Neural progenitor cell (in vitro differentiated cells): ENCODE measurements at places on chromosomes 16 and 17.

DNA sequence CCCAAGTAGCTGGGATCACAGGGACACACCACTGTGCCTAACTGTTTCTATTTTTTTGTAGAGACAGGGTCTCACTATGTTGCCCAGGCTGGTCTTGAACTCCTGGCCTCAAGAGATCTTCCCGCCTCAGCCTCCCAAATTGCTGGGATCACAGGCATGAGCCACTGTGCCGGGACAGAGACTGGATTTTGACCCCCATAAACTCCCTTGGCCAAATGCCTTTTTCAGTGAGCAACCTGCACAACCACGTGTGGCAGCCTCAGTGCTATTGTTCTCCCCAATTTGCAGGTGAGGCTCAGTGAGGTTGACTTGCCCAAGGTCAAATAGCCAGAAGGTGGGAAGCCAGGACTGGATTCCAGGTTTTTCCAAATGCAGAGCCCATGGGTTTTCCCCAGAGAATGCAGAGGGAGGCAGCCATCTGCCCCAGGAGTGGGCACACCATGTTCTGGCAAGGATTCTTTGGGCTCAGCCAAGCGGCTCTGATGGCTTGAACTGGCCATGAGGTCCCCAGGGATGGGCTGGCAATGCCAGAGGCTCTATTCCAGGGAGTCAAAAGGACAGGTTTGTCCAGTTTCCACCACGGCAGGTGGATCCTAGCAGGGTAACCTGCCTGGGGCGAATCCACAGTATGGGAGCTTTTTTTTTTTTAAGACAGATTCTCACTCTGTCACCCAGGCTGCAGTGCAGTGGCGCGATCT is 1.8 kb downstream of the IL27 start:
- no peak for DNase-seq

DNA sequence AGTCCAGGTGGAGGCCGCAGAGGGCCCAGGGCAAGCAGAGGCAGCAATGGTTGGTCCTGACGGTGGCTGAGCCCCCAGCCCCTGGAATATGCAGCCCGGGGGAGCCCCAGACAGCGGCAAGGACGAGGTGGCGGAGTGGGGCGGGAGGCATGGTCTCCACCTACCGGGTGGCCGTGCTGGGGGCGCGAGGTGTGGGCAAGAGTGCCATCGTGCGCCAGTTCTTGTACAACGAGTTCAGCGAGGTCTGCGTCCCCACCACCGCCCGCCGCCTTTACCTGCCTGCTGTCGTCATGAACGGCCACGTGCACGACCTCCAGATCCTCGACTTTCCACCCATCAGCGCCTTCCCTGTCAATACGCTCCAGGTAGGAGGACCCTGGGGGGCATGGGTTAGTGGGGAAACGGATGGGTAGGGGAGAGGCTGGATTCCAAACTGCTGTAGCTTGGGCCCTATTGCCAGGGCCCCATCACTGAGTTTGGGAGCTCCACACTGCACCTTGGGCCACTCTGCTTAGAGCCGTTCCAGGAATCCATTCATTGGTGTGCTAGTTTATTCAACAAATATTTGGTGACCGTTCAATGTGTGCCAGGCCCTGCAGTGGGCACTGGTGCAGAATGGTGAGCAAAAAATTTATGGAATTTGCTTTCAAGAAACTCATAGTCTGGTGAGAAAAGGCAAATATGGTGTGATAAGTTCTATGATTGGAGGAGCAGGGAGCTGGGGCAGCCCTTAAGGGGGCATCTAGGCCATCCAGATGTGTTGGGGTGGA is 3.8 kb downstream of the RASL10B start:
- DNase-seq, result no peak

DNA sequence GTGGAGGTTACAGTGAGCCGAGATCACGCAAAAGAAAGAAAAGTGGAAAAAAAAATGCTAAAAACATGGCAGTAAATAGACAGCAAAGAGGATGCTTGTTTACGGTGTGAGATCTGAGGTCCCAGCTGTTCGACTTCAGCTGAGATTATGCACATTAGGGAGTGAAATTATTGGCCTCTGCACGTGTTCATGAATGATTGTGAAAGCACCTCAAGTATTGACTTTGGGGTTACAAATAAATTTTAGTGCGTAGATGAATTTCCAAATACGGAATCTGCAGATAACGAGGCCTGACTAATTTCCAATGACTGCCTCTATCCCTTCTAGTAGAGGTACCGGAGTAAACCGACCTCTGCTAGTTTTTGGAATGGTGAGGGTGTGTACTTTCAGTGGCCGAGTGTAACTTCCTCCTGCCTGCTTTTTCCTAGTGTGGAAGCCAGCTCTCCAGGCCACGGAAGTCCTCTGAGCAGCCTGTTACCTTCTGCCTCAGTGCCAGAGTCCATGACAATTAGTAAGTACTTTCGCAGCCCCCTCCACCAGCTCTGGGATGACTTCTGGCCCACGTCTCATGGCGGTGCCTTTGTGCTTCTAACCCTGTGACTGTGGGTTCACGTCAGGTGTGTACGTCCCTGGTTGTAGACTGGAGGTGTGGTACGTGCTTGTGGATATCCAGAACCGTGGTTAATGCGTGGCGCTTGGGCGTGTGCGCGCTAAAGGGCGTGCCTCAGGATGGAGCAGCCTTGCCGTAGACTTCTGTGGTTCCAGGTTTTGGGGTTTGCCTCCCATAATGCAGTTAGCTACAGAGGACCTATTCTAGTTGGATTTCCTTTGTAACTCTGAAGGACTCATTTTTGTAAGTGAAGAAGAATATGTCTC is 102.1 kb downstream of the SNX29 start:
- DNase-seq, result no peak

DNA sequence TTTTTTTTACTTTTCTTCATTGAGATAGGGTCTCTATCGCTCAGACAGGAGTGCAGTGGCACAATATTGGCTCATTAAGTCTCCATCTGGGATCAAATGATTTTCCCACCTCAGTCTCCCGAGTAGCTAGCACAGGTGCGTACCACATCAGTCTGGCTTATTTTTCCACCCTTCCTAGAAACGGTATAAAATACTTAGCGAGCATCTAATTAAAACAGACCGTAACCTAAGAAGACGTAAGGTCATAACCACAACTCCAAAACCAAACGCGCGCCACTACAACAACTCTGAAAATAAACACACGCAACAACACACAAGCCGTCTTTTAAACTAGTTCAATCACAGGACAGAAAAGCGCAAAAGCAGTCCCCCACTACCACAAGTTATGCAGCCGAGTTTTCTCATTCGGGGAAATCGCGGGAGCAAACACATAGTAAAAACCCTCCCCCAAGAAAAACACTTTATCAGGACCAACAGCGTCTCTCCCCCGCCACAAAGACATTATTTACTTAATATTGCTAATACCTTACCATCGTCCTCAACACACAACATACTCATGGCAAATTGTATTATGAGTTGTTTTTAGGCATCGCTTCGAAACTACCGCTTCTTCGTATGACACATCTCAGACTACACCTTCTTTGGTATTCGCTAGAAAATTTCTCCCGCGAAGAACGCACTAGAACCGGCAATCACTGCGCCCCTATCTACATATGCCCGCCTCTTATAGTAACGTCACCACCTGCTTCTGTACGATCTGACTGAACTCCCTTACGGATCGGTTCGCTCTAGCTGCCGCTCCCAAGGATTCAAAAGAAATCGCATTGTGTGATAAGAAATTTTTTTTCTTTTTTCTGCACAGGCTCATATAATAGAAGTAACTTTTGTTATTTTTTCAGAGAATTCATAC is 32.8 kb downstream of the TEX14 start:
- peak; percentile 86 for DNase-seq

DNA sequence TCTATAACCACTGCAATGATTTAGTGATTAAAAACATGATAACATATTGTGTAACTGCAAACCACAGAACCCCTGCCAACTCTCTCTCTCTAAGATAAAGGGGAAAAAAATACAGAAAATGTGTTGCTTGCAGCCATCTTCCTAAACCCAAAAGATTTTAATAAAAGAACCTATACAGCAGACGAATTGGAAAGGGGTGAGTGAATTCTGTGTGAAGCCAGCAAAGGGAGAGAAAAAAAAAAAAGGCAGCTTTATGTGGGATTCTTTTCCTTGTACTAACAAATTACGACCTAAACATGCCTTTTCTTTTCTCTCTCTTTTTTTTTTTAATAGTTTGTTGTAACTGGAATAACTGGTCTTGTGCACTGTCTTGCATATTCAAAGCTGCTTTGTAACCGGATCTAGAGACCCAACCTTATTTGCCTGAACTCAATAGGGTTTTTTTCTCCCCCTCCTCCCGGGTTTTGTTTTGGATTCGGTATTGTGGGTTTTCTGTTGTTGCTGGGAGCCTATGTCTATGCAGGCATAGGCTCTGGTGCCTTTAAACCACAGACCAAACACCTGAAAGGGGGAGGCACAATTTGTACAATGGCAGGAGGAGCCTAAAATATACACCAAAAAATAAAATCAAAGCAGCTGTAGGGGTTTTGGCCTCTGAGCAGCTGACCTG is 7.0 kb upstream of the ZFHX3 start:
- no peak for DNase-seq

DNA sequence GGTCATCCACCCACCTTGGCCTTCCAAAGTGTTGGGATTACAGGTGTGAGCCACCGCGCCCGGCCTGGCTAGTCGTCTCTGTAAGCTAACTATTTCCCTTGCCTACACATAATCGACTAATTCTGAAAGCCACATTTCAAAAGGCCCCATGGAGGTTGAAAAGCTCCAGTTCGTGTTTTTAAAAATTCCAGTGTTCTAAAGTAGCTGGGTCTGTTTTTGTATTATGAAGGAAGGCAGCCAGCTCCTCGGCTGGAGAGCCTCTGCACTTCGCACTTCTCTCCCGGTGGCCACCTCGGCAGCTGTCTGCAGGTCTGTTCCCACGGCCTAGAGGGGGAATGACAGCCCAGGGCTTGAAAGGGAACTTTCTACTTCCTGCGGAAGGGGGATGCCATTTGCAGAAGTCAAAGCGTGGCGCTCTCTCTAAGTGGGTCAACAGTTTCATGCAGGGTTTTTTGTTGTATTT is 16.9 kb downstream of the HASPIN start:
- DNase-seq, result no peak

- DNase-seq, result no peak
Observed at GRCh38 chr17:14452856-14453255, 152.0 kb downstream of the HS3ST3B1 start.

GRCh38 chr17:74521701-74522201 is 9.5 kb downstream of the CD300LB start:
- no peak for DNase-seq

DNA sequence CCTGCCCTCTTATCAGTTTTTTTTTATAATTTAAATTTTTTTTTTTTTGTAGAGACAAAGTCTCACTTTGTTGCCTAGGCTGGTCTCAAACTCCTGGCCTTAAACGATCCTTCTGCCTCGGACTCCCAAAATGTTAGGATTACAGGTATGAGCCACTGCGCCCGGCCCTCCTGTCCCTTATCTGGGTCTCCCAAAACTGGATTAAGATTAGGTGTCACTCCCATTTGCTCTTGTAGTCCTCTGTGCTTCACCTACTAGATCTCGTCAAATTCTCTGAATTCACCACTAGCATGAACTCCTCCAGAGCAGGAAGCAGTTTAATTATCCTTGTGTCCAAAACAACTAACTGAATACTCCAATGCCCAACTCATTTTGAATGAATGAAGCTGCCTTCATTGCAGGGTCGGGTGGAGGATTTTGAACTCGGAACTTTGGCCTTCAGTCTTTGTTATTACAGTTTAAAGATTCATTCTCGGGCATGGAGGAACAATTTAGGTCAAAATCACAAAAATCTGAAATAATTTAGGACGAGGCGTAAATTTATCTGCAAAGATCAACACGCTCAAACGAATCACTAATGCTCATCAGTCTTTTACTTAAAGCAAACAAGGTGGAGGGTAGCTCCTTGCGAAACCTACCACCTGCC is 802 bp upstream of the ATXN2L start:
- peak; percentile 3 for DNase-seq

- no peak for DNase-seq
Observed at GRCh38 chr16:30155188-30155587, 28.2 kb upstream of the CORO1A start.

- DNase-seq, result no peak
Observed at GRCh38 chr16:14015461-14015860, 55.7 kb upstream of the MRTFB start.

- no peak for DNase-seq
Observed at GRCh38 chr16:53518550-53519416, 15.8 kb upstream of the AKTIP start.

DNA sequence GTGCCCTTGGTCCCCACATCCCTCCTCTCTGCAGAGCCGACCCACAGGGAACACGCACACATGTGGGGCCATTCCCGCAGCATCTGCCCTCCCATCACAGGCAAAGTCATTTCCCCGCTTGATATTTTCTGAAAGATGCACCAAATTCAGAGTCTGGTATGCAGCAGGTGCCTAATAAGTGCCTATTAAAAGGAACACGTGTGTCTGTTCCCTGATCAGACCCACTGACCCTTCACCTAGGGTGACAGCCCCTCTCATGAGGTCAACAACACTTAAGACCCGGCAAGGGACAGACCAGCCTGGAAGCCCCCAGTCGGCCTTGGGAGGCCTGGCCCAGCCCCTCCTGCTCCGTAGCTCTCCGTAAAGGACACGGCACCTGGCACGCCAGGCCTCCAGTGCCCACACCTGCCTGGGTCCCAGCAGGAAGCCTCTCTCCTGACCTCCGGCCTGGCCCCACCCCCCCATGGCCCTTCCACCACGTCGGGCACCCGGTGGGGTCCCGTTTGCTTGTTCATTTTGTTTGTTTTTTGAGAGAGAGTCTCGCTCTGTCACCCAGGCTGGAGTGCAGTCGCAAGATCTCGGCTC is 20.0 kb downstream of the UNKL start:
- no peak for DNase-seq

DNA sequence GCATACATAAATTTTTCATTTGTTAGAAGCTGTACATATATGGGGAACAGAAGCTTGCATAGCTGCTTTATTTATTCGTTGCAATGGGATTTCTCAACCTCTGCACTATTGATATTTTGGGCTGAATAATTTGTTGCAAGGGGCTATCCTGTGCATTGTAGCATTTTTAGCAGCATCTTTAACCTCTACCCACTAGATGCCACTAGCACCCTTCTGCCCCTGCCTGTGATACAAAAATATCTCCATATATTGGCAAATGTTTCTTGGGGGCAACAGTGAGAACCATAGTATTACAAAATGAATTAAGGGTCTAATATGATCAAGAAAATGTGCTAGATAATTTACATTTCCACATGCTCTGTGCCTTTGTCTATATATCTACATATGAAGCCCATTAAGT is 1401.0 kb downstream of the CDH11 start:
- no peak for DNase-seq

DNA sequence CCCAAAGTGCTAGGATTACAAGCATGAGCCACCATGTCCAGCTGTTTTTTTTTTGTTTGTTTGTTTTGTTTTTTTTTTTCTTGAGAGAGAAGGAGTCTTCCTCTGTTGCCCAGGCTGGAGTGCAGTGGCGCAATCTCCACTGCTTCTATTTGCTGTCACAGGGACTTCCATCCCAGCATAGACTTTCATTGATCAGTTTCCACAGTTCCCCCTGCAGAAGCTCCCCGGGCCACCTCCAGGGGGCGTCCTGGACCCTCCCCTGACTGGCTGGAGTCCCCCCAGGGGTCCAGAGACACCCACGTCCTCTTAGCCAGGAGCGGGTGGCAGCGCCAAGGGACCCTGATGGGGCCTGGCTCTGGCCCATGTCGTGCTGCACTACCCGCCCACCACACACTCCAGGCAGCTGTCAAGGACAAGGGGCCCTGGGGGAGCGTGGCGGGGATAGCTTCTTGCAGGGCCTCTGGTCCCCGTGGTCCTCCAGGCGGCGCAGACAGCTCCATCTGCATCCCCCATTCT is 3.1 kb upstream of the NPW start:
- peak; percentile 48 for DNase-seq
